ENCODE measurements at places on chromosomes 2 and 18. TPM values are rescaled to one million over a fixed set of nuclear protein-coding genes. Genes with fewer than 3 reads are reported as not detected.

GRCh38 chr2:107760620-107761364, 65.9 kb upstream of the RGPD4 start:
- no peak for DNase-seq

Gene LYG2
- total RNA-seq = not detected

GRCh38 chr2:120938045-120938771, 202.5 kb downstream of the GLI2 start:
- no peak for DNase-seq

Gene CHRND
- total RNA-seq = not detected

DNA sequence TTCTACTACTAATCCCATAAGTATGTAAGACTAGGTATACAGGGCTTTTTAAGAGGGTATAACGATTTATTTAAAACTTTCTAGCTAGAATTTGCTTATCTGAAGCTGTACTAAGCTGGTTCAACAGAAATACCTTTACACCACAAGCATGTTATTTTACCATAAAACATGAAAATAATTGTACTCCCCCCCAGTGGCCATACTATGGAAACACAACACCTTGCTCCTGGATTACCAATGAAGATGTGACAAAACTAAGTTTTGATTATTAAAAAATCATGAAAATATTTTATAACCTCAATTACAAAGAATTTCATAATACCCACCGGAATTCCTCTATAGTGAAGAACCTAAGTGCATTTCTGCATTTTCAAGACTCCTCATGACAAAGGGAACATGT, 27.3 kb downstream of the LPIN2 start:
- DNase-seq = no peak

DNA sequence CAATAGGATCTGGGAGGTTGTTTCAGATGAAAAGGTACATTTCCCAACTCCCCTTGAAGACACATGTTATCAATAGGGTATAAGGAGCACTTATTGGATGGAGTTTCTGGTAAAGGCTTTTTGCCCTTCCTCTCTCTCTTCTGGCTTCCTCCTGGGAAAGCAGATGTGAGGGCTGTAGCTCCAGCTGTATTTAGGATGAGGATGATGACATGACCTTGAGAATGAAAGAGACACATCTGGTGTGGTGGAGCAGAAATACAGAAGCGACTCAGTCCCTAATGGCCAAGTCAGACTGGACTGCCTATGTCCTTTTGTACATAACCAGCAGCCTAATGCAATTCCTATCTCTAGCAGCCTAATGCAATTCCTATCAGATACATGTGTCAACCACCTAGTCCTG, 100.9 kb upstream of the NXPH2 start:
- no peak for DNase-seq

- no peak for DNase-seq
These were observed 45.0 kb downstream of the EMILIN2 start for GRCh38 chr18:2891526-2892431.

GRCh38 chr2:85911814-85912692, 23.3 kb upstream of the ST3GAL5 start:
- DNase-seq = no peak

DNA sequence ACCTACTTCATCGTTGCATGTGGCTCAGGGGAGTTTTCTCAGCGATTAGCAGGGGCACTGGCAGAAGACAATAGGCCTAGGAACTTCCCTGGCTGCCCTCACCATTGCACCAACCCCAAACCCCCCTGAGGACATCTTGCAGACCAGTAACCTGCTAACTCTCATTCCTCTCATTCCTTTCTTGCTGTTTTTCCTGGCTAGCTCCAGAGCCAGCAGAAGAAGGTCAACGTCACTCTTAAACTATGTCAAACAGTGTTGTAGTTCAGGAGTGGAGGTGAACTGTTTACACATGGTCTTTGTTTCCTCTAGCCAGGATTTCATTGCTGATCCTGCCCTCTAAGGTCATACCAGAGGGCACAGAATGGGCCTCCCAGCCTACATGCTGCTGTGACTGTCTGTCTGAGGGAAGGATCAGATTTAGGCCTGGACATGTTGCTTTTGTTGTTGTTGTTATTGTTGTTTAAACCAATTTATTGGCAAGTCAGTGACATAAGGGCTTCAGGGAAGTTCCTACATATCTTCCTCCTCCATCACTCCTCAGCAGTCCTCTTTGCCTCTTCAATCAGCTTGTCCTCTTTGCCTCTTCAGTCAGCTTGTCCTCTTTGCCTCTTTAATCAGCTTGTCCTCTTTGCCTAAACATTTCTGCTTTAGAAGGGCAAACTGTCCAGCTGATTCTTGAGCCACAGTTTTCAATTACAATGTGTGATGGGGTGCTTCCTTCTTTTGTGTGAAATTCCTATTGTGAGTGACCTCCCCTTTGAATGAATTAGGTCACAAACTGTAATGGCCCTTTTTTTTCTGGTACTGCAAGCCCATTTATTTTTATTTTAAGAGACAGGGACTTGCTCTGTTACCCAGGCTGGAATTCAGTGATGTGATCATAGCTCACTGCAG, 471.9 kb upstream of the TNP1 start:
- no peak for DNase-seq

DNA sequence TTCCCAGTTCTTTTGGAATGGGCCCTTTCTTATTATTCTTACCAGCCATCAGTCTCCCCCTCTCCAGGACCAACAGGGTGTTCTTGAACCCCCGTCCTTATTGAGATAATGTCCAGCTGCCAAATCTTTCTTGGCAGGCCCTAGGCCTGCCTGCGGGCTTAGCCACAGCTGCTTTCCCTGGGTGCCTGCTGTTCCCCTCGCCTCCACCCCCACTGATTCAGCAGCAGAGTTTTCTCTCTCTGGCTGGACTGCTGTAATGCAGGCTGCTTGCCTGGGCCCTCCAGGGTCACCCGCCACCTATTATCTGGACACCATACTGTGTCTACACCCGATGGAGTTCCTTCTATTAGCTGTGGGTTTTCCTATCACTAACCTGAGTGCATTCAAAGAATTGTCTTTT, 395.4 kb upstream of the ATP5MC3 start:
- no peak for DNase-seq

DNA sequence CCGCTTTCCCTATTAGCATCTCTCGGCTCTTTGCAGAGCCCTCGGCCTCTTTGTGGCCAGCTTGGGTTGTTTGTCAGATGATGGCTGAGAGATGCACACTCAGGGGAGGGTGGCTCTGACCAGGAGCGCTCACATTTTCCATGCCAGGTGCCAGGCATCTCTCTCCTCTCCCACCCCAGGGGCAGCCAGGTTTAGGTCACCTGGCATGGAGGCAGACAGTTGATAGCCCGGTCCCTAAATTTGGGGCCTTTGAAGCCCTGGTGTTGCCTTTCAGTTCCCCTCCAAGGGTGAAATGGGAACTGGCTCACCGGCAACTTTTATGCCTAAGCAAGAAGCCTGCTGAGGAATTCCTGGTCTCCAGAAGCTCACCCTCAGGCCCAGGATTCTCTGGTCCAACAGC, 19.1 kb downstream of the LBH start:
- no peak for DNase-seq

GRCh38 chr18:75338631-75339030, 88.9 kb downstream of the SMIM21 start:
- DNase-seq = no peak

Gene IMMT
- total RNA-seq = 288 TPM

GRCh38 chr2:30157616-30158015, 10.8 kb downstream of the YPEL5 start:
- no peak for DNase-seq

DNA sequence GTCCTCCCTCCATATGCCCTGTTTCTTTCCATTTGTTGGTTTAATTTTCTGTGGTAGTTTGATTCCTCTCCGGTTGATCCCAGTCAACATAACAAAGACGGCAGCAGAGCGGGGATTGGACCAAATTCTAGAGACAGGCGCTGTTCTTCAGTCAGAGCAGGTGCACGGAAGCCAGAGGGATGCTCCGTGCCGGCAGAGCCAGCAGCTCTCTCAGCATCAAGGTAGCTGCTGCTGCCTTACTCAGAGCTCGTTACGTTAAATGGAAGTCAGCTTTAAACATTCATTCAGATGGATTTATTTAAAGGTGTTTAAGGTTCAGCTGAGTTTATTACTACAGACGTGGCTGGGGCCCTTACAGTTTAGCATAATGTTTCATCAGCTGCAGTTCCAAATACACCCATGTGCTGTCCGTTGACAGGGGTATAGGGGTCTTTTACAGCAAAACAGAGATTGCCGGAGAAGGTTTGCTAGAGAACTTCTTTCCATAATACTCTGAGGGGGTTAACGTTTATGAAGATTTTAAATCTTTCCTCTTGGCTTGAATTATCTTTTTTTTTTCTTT, 497.2 kb upstream of the PIK3C3 start:
- no peak for DNase-seq

DNA sequence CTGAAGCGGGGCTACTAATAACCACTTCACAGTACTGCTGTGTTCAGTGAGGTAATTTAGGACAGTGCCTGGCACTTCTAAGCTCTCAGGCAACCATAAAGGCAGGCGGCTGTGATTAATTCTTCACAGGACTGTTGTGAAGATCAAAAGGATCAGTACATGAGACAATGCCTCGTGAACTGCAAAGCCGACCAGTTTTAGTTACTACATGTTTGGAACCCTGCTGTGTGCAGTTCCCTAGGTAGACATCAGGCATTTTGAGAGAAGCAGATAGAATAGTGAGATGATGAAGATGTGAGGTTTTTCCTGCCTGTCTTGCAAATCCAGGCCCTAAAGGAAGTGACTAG, 19.1 kb downstream of the EFHD1 start:
- DNase-seq = no peak

- DNase-seq = no peak
These were observed 58.2 kb upstream of the REG3G start for GRCh38 chr2:78967294-78967693.

DNA sequence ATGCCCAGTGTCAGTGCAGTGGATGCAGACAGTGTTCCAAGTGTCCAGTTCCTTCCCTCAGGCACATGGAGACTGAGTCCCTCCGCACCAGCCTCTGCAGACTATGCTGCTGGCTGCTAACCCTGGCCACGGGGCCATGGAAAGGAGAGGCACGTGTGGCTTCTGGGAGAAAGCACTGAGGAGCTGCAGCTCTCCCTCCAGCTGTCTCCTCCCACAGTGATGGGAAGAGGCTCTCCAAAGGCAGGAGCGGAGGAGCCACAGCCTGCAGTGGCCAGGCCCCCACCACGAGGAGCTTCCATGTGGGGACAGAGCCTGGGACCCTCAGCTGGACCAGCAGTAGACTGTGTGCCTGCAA, 141.1 kb downstream of the NDUFA10 start:
- DNase-seq = no peak

Gene CD207
- total RNA-seq = not detected

Gene SULT1C4
- 2.7 TPM for total RNA-seq

DNA sequence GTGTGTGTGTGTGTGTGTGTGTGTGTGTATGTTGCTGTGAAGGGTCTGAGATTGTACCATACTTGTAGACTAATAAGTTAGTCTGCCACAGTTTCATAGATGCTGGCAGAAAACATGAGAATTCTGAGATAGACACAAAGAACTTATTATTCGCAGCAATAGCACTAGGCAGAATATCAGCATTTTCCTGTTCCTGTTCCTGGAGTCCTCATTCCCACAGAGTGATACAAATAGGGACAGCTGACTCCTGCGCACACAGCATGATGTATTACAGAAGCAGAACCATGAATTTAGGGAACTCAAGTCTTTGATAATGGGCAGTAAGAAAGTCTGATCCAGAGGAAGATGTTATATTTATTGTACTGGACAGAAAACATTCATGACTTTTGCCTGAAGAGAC, 1466.3 kb downstream of the DPP10 start:
- DNase-seq = no peak

Gene PID1
- total RNA-seq = 7.8 TPM

DNA sequence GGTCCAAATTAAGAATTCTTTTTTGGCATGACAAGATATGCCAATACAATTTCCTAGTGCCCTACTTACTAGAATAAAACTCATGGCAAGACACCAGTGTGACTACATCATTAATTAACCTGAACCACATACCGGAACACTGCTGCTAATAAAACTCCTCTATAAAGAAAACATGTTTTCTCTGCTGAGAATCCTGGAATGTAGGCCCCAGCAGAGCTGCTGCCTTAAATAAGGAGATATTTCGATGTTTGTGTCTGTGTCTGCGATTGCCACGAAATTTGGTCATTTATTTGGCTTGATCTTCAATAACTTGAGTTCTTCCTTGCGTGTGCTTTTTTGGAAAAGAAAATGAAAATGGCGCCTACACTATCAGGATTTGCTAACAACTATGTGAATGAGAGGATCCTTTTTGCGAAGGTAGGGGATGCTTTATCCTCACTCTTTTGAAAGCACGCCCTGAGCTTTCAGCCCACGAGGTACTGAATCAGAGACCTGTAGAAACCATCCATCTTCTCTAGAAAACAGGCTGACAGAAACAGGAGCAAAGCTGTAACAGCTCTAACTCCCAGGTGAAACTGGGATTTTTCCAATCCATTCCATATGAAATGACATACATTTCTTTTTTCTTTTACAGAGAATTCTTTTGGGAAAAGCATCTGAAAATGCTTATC, 27.0 kb downstream of the KLF7 start:
- DNase-seq = no peak

Gene ALK
- 0.14 TPM for total RNA-seq

Gene HOXD8
- total RNA-seq = 0.14 TPM

DNA sequence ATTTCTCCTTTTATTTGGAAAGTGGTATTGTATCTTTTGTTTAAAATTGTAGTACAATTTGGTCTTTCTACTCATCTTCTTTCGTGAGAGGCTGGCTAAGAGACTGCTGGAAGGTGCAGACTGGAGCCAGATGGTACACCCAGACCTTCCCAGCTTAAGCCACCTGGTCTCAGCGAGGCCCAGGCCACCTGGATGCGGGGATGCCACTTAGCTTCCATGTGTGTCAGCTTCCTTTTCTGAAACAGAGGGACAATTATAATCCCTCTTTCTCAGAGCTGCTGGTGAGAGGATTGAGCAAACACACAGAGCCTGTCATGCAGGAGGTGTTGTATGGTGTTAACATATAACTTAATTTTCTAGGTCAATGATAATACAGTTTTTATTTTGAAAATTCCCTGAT, 17.4 kb downstream of the FARP2 start:
- no peak for DNase-seq

GRCh38 chr2:45925636-45926366, 274.3 kb downstream of the PRKCE start:
- peak; percentile 37 for DNase-seq

Gene TNFAIP6
- total RNA-seq = 2.9 TPM

Gene SOCS6
- total RNA-seq = 20.2 TPM

DNA sequence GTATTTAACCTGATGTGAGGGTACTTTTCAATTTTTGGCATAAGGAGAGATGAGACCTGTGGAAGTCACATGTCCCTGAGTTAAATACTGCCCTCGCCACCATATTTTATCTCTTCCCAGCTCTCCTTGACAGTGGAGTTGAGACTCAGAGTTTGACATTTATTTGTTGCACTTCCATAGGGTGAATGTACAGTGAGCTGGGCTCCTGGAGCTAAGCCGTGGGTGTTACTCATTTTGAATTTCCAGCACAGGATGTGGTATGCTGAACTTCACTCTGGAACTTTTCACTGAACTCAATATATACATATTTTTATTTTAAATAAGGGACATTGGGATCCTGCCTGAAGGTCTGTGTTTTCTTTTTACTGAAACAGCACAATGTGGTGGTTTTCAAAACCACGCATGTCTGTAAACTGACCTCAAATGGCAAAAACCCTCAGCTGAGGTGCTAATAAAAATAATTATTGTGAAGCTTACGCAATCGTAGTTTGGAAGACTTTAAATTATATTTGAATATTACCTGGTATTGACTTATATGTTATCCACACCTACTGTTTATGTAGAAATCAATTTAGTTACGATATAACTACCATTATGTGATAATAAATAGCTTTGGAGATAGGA, 12.1 kb downstream of the RNF144A start:
- DNase-seq = no peak

All from left ventricle myocardium inferior (tissue), 1 donor.